AG04449 (cell line): ENCODE measurements at places on chromosomes 2 and 18.
A peak's percentile ranks its signal among the peaks of the same experiment; 100 is the strongest.

DNA sequence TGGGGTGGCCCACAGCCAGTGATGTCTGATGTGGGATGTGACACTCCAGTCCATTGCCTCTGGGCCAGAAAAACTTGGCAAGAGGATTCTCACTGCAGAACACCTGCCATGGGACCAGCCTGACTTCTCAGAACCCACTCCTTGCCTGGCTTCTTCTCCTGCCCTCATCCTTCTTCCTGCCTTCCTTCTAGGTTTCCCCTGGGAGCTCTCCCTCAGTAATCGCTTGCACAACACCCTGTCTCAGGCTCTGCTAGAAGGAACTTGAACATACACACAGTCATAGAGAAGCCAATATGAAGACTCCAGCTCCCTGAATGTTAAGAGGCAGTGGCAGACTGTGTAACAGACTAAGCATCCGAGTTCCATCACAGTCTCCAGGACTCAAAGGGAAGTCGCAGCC lies 4.3 kb upstream of the COL6A3 start:
- no peak for DNase-seq

DNA sequence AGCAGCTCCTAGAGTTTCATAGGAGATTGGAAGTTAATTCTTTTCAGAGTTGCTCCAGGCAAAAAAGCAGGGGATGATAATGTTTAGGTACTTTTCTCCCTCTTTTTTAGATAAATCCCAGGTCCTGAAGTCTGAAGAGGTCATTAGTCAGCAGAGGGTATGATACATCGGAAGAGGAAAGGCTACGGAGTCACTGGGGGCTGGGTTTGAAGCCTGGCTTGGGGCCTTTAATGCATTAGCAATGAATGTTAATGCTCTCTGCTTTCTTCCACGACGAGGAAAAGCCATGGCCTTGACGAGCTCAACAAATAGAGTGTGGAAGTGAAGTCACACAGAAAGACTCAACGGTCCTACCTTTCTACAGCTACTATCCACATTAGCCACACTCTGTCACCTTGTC lies 235.1 kb downstream of the NCKAP5 start:
- no peak for DNase-seq

GRCh38 chr2:206354129-206354528 lies 79.7 kb downstream of the ZDBF2 start:
- no peak for DNase-seq

DNA sequence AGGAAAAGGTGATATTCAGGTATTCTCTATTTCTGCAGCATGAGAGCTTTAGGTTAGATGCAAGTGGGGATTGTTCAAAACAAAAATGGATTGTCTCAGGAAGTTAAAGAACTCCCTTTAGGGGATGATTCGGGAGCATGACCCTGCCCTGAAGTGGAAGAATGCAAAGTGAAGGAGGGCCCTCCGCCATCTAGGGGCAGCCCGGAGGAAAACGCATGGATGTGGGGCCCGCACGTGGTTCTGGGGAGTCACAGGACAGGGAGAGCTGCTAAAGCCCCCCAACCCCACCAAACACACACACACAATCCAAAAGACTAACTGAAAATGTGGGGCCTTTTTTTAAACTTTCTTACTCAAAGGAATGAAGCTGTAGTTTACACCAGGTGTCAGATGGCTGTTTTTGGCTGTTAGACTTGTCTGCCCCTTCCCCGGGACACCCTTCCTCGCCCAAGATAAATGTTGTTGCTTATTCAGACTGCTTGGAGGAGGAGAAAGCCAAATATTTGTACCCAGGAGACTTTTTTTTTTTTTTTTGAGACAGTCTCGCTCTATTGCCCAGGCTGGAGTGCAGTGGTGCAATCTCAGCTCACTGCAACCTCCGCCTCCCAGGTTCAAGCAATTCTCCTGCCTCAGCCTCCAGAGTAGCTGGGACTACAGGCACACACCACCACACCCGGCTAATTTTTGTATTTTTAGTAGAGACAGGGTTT lies 78.8 kb downstream of the HNRNPLL start:
- no peak for DNase-seq

DNA sequence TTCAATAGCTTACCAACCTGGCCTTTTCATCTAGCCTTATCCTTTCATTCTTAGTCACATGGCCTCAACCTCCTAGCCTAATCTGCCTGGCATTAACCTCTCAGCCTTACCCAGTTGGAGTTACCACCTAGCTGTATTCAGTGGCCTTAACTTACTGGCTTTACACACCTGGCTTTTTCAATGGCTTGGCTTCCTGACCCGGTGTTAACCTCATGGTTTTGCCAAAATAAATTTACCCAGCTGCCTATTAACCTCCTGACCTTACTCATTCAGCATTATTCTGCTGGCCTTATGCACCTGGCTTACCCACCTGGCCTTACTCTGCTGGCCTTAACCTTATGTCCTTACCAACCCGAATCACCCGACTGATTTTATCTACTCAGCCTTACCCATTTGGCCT lies 135.5 kb upstream of the ZSWIM2 start:
- DNase-seq = no peak

GRCh38 chr2:183291436-183291835 lies 167.2 kb downstream of the NUP35 start:
- DNase-seq = no peak

DNA sequence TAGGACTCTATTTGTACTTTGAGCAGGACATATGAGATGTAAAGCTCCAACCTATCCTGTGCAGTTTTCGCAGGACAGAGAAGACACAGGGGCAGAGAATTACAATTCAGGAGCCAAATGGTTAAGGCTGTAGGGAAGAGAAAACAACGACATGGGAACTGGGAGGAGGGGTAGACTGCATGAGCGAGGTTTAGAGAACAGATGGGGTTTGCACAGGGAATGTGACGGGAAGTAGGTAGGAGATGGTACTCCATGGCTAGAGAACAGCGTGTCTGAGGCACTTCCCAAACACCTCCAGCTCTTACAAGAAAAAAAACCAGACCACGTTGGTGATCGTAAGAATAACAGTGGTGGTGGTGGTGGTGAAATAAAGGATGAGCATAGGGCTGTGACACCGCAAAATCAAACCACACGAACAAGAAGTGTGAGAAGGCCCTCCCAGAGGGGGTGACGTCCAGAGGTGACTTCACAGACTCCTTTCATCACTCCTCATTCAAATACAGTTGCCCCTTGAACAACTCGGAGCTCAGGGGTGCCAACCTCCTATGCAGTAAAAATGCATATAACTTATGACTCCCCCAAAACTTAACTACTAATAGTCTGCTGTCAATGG lies 92.7 kb downstream of the FARSB start:
- no peak for DNase-seq

DNA sequence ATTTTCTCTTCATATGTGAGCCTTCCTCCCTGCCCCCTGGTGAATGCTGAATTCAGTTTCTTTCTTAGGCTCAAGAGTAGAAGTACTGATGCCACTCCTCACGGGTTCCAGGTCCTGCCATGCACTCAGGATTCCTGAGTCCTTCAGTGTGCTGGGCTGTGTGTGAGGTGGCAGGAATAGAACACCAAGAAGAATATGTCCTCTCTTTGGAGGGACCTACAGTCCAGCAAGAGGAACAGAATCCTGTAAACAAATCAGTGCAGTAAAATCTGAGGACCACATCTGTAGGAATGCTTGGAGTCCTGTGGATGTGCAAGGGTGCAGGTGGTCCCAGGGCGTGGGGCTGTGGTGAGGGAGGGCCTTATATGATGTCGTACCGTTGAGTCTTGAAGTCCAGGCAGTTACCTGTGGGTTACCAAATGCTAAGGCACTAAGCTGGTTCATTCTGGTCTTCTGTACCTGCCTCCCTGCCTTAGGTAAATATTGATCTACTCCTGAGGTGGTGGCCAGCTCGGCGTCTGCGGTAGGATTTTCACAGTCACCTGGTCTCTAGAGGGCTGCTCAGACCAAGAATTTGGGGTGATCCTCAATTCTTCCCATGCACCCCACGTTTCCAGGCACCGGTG lies 5.5 kb downstream of the ASAP2 start:
- DNase-seq = no peak

- no peak for DNase-seq
Observed at GRCh38 chr2:15400240-15400826, 160.8 kb downstream of the NBAS start.

DNA sequence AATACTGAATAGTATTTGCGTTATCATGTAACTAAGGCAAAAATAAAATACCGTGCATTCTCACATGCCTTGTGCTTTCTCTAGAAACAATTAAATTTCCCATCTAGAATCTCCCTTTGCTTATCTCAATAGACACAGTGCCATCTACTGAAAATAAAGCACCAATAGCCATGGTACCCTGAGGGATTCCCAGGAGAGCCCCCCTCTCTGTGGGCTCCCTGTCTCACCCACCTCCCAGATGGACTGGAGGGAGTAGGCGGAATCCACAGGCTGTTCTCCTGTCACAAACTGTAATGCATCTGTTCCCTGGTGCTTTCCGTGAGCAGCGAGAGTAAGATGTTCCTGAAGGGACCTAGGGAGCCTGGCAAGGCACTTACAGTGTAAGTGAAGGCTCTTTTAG lies 112.4 kb upstream of the UPP2 start:
- DNase-seq = no peak

DNA sequence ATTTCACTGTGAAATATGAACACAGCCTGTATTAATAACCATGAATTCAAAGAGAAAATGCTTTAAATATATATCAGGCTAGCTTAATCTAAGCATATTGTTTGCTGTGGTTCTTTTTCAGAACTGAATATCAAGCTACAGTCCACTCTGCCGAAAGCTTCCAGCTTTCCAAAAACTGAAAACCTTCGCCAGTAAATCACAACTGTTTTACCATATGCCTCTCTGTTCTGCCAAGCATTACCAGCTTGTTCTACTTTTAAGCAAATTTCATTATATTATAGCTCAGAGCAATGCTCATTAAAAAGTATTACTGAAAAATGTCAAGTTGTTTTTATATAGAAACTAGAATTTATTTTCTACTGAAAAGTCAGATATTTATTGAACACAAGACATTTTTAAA lies 277.4 kb downstream of the NRXN1 start:
- no peak for DNase-seq

DNA sequence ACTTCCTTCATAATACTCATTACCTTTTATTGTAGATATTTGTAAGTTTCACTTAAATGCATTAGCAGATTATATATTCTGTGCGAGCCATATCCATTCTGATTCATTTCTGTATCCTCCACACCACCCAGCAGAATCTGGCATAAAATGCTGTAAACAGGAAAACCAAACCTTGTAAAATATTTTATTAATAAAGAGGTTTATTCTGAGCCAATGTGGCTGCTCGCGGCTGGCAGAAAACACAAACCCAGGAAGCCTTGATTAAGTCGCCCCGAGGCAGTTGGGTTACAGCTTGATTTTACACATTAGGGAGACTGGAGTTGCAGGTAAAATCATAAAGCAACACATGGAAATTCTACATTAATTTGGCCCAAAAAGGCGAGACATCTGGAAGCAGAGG lies 40.5 kb downstream of the GNAL start:
- DNase-seq = no peak

- no peak for DNase-seq
Observed at GRCh38 chr18:32095900-32096229, 4.2 kb downstream of the RNF138 start.

DNA sequence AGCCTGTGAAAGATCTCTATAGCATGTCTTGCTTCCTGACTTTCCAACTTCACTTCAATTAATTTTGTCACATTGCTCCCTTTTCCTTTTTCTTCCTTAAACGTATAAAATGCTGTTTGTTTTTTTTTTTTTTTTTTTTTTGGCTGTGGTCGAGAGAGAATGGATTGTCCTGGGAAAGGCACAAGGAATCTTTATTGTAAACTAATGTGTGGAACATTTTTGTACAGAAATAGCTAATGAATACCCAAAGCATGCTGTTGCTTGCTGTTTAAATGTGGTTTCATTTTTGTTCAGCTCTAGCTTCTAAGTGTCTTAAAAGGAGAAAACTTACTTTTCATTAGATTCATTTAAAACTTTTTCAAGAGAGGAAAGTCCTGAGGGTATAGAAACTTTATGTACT lies 105.5 kb downstream of the GPD2 start:
- no peak for DNase-seq

- no peak for DNase-seq
Observed at GRCh38 chr2:172082105-172082943, 3.0 kb upstream of the DLX1 start.

DNA sequence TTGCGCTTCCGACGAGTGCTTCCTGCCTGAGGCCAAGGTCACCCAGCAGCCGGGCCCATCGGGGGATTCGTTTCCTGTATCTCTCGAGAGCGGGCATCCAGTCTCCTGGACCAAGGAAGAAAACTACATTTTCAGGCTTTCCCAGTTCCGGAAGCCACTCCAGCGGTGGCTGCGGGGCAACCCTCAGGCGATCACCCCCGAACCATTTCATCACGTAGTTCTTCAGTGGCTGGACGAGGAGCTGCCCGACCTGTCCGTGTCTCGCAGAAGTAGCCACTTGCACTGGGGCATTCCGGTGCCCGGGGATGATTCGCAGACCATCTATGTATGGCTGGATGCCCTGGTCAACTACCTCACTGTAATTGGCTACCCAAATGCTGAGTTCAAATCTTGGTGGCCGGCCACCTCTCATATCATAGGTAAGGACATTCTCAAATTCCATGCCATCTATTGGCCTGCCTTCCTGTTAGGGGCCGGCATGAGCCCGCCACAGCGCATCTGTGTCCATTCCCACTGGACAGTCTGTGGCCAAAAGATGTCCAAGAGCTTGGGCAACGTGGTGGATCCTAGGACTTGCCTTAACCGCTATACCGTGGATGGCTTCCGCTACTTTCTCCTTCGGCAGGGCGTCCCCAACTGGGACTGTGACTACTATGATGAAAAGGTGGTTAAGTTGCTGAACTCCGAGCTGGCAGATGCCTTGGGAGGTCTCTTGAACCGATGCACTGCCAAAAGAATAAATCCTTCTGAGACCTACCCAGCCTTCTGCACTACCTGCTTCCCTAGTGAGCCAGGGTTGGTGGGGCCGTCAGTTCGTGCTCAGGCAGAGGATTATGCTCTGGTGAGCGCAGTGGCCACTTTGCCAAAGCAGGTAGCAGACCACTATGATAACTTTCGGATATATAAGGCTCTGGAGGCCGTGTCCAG lies 1.0 kb downstream of the MARS2 start:
- DNase-seq = no peak

- no peak for DNase-seq
Observed at GRCh38 chr2:156537141-156537540, 101.0 kb downstream of the GPD2 start.

DNA sequence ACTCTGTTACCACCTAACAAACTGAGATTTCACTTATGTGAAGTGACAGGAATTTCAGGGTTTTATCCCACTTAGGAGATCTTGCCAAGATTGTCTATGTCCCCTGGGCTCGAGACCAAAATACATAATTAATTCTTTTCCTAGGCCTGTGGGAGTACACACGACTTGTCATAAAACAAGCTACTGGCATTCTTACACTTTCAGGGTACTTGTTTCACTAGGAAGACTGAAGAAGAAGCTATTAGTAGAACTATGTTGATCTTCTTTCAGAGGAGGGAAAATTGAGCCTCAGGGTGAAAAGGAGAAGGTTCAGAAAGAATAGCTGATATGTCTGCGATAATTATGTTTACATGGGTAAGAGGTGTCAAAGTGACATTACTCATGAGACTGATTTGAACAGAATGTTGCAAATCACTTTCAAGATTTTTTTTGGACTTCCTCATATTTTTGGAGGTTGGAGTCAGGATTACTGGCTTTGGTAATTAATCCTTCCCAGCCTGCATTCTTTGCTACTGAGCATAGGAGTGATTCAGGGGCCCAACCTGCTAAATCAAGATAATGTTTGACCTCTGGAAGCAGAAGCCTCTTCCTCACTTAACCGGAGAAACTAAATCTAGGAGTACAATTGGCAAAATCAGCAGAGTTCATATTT lies 240.0 kb upstream of the NT5C1B start:
- peak; percentile 34 for DNase-seq
